ENCODE measurements at places on chromosomes 3 and 15. TPM values are rescaled to one million over a fixed set of nuclear protein-coding genes. Genes with fewer than 3 reads are reported as not detected.

IQCH gene
- total RNA-seq = 1.8 TPM

GHSR gene
- not detected for total RNA-seq

DZIP1L gene
- 9.8 TPM for total RNA-seq

CAND2 gene
- total RNA-seq = 0.41 TPM

WDR76 gene
- total RNA-seq = 12.9 TPM

EIF2A gene
- 67.9 TPM for total RNA-seq

CCRL2 gene
- 0.17 TPM for total RNA-seq

PLCD1 gene
- total RNA-seq = 3.6 TPM

ACTRT3 gene
- total RNA-seq = 3.1 TPM

Data from A549 treated with Mapracorat at 1 μM for 4 hours (cell line).